Glomerular endothelial cell (primary cell): ENCODE measurements at places on chromosomes 5 and 9. TPM values are rescaled to one million over a fixed set of nuclear protein-coding genes. Genes with fewer than 3 reads are reported as not detected.

DNA sequence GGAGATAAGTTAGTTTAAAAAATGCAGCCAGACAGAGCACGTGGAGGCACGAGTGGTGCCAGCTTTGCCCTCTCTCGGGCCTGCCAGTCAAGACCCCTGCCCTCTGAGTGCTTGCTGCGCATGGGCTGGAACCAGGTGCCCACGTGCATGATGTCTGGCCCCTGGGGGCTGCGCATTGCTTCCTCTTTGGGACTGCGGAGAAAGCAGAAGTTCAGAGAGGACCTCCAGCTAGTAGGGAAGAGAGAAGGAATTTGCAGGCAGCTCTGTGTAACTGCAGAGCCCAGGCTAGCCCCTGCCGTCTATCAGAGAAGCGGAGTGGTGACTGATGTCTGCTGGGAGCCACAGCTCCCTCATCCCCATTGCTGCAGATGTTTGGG, 9.7 kb upstream of the RNU6ATAC start:
- DNase-seq: no peak

GRCh38 chr5:115815693-115816225, 700 bp downstream of the CDO1 start:
- DNase-seq: no peak

Gene IL3
- not detected in 2 replicates for total RNA-seq

DNA sequence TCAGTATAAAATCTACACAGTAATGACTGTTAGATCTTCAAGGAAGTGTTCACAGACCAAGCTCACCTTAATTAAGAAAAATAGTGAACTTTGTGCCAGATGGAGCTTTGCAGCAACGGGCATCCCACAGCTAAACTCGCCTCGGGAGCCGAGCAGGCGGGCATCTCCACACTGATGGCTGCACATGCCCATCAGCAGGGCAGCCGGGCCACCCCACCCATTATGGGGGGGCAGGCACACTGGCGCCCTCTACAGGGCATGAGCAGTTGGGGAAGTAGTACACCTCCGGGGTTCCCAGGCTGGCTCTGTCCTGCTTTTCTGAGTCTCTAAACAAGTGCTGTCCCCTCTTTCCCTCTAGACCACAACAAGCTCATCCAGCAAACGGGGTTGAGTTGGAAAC, 21.6 kb downstream of the ANKS6 start:
- no peak for DNase-seq

Gene SAPCD2
- 6.1 and 6.7 TPM in 2 replicates for total RNA-seq

Gene SLC6A18
- not detected in 2 replicates for total RNA-seq

DNA sequence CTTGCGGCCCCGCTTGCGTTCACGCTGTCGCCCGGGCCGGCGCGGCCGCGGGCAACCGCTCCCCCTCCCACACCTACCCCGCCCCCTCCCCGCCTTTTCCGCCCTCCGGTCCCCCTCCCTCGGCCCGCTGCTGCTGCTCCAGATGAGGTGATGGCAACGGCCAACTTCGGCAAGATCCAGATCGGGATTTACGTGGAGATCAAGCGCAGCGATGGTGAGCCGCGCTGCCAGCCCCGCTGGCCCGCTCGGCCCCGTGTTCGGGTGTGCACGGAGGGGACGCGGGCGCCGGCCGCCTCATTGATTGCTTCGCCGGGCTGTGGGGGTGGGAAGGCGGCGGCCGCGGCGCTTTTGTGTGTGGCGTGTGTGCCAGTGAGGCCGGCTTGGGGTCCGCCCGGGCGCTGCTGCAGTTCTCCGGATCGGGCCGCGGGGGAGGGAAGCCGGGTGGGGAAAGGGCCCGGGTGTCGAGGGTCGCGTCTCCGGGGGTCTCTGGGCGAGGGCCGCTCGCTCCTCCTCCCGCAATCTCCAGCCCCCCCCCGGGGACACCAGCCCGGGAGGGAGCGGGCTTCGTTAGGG, 403 bp downstream of the KIF2A start:
- no peak for DNase-seq

Gene PCDHAC1
- 0.06 TPM in 1 of 2 replicates, not detected in the other for total RNA-seq
